Calu3 (cell line): ENCODE measurements at places on chromosomes 7 and 10.
A peak's percentile ranks its signal among the peaks of the same experiment; 100 is the strongest.

DNA sequence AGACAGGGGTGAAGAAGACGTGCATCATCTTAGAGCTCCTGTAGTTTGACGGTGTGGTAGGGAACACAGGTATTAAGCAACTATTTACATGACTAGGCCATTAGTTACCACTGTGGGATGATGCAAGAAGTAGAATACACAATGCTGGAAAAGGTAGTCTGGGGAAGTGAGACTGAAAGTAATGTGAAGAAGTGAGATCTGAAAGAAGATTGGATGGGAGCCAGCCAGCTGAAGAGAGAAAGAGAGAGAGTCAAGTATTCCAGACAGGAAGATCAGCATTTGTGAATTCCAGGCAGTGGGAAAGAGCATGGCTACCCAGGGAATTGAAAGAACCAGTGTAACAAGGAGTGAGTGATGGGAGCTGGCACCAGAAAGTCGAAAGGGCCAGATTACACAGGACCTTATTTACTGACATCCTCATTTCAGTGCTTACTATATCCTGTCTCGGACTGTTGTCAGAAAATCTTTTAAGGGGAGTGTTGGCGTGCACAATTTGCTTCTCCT, 4.0 kb upstream of the CFAP58 start:
- DNase-seq: peak; percentile 13

GRCh38 chr10:17644485-17644943, 563 bp downstream of the STAM start:
- DNase-seq: peak; percentile 8

DNA sequence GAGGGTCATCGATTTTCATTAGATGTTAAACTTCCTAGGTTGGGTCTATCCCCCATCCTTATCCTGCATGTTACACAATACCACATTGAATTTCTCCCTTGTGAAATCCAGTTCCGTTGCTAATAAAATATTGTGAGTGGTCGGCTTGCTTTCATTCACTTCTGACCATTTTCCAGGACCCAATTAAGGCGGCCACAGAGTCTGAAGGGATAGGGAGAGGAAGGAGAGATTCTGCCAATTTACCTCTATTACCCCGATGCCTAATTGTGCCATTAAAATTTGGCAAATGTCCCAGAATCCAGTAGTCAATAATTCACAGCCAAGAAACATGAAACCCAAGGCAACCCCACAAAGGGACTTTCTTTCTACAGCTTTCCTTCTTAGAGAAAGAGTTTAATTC, 129.9 kb downstream of the IPMK start:
- DNase-seq: peak; percentile 65

DNA sequence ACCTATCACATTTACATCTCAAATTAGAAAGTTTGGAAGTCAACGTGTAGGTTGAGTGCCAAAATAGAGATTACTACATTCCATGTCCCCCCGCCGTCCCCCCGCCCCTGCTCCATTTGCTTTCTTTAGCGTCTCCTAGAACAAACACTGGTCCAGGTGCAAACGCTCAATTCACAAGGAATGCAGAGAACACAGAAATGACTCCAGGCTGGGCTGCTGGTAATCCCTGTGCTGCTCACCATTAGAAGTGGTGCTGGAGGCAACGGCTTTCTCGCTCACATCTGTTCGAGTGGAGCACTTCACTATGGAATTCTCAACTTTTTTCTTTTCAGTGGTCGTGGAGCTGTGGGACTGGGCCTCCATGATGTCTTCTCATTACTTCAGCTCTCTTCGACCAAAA, 14.1 kb downstream of the GLI3 start:
- no peak for DNase-seq

DNA sequence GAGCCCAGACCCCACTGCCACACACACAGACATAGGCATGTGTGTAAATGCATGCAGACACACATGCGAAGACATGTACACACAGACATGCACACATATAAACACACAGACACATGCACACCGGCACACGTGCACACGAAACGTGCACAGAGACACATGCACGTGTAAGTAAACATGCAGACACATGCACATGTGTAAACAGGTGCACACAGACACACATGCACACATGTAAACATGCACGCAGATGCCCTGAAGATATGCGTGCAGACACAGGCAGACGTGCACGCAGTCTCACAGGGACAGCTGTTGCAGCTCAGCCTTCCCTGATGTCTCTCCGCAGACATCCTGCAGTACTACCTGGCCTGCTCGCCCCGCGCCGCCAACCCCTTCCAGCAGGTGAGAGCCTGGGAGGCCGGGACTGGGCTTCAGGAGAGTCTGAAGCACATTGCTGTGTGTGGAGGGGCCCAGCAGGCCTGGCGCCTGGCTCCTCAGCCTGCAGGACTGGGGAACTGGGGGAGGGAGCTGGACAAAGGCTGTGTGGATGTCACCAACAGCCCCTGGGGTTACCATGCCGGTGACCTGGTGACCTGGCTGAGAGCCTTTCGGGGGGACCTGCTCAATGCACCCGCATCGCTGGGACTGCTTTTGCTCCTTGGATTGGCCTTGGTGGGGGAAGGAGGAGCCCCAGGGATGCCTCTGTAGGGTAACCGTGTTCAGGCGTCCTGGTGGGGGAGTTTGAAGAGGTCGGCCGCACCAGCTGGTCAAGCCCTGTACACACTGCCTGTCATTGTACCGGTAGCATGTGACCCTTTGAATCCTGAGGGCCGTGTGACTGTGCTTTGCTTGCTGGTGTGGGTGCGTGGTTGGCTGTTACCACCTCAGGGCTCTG, 20.3 kb downstream of the TTYH3 start:
- no peak for DNase-seq

GRCh38 chr7:140674899-140675701, 2.4 kb downstream of the ADCK2 start:
- peak; percentile 24 for DNase-seq

DNA sequence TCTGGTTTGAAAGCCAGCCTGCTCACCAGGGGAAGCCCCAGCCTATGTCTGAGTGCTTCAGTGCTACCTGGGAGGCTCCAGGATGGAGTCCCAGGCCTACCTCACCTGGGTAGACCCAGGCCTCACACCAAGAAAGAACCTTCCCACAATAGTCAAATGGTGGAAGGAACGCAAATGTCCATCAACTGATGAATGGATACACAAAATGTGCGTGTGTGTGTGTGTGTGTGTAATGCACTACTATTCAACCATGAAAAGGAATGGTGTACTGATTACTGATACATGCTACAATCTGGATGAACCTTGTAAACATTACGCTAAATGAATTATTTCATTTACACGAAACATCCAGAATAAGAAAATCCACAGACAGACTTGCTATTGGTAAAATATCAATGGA, 15.2 kb upstream of the ADRB1 start:
- DNase-seq: no peak

DNA sequence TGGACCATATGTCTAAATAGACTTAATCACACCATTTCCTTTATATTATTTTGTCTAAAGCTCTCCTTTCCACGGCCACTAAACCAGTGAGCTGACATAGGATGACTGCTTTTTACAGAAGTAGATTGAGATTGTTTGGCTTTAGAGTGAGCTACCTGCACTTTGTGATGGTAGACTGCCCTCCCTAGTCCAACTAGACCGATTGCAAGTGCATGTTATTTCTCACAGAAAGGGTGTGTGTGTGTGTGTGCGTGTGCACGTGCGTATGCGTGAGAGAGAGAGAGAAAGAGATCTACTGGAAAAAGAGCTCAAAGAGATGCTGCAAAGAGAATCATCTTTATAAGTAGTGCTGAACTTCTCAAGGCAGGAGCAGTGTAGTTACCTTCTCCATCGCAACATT, 60.7 kb downstream of the VCL start:
- peak; percentile 46 for DNase-seq

- DNase-seq: no peak
Measured at GRCh38 chr7:94179466-94179865, 175.3 kb upstream of the BET1 start.

- no peak for DNase-seq
Measured at GRCh38 chr7:31603046-31603445, 84.0 kb upstream of the PPP1R17 start.

- DNase-seq: no peak
Measured at GRCh38 chr7:92714280-92714679, 122.1 kb downstream of the CDK6 start.
